Activated CD4-positive, alpha-beta T cell treated with anti-CD3 and anti-CD28 coated beads, Interleukin-2, amount 10 ng/mL, durations not matched to agents 7 days and 5 days (primary cell): ENCODE measurements at places on chromosomes 4 and X. TPM values are rescaled to one million over a fixed set of nuclear protein-coding genes. Genes with fewer than 3 reads are reported as not detected.

The GNRHR gene
- total RNA-seq: not detected

The ADGRL3 gene
- total RNA-seq: not detected

The XG gene
- not detected for total RNA-seq

The SSX2 gene
- total RNA-seq: not detected

DNA sequence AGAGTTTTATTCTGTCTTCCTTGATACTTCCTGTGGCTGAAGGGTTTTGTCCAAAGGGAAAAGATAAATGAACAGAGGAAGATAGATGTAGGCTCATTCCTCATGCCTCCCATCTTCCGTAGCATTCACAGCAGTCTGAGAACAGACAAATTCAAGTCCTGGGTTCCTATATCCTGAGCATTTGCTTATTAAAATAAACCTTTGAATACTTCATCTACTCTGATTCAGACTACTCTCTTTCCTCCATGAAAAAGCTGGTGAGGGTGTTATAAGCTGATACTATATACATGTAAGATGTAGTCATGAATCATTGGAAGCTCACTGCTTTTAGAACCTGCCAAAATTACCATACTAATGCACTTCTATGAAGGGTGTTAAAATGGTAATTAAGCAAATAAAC, 61.2 kb downstream of the GAB1 start:
- peaks cover 27% of the 10 kb centered on the region for H3K27me3 ChIP-seq
- no peak for DNase-seq
- H3K4me3 ChIP-seq: no peak overlapping the region

- H3K36me3 ChIP-seq: no peaks in the 10 kb centered on the region
Observed at GRCh38 chr4:94537921-94538628, 86.3 kb downstream of the PDLIM5 start.

DNA sequence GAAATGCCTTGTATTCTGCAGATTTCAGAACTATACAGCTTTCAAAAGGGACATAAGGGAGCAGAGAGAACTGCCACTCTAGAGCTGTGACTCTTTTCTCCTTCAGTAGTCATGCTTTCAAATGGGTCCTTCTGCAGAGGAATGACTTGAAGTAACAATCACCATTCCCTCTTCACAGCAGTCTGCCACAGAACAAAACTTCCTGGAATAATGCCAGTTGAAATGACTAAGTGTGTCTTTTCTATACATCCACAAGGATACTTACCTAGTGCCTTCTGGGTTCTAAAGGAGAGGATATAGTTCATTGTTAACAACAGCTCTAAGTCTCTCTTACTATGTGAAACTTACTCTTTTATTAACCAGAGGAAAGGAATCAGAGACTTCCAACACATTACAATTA, 515.4 kb upstream of the ATOH1 start:
- H3K4me3 ChIP-seq: no peak overlapping the region
- no peaks in the 10 kb centered on the region for H3K4me1 ChIP-seq
- H3K36me3 ChIP-seq: no peaks in the 10 kb centered on the region

DNA sequence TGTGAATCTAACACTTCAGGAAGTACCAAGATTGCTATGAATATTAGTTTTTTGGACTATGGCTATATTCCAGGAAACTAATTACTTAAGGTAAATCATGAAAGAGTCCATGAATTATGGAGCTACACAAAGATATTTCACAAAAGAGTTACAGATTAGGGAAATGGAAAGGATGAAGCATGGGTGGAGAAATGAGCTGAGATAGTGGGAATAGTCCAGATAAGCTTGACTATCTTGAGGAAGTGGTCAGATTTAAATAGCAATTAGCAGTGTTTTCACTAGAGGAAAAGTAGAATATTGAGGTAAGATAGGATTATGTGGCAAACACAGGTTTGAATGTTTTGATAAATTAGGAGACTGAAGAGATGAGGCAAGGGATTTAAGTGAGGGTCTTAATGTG, 42.1 kb upstream of the C1GALT1C1 start:
- no peak for DNase-seq
- peaks cover 3% of the 10 kb centered on the region for H3K36me3 ChIP-seq
- H3K27me3 ChIP-seq: no peaks in the 10 kb centered on the region
- H3K4me1 ChIP-seq: peaks cover 3% of the 10 kb centered on the region

DNA sequence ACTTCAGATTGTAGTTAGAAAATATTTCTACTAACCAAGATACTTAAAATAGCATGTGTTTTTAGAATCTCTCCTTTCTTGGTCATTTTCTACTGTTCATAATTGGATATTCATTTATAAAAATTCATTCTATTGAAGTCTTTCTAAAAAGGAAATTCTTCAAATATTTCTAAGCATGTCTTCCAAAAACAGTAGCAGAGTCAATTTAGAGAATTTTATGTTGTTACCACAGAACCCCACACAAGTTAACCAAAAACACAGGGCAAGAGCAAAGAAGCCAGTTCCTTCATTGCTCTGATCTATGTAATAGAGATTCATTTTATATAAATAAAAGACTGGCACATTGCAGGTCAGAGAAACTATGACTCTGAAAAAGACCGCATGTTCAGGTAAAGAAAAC, 345.1 kb upstream of the PITX2 start:
- H3K4me3 ChIP-seq: no peak overlapping the region
- H3K27ac ChIP-seq: no peak overlapping the region
- H3K36me3 ChIP-seq: no peaks in the 10 kb centered on the region
- no peak for DNase-seq
- H3K4me1 ChIP-seq: no peaks in the 10 kb centered on the region
- H3K27me3 ChIP-seq: no peaks in the 10 kb centered on the region

DNA sequence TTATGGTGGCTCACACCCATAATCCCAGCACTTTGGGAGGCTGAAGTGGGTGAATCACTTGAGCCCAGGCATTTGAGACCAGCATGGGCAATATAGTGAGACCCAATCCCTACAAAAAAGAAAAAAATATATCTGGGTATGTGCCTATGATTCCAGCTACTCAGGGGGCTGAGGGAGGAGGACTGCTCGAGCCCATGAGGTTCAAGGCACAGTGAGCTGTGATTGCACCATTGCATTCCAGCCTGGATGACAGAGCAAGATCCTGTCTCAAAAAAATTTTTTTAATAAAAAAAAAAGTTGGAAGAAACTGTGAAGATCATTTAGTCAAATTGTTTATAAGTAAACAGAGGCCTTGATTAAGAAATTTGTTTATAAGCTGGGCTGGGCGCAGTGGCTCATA, 39.7 kb downstream of the KLHL8 start:
- no peak overlapping the region for H3K4me3 ChIP-seq
- peaks cover 2% of the 10 kb centered on the region for H3K36me3 ChIP-seq
- no peak overlapping the region for H3K27ac ChIP-seq
- H3K27me3 ChIP-seq: no peaks in the 10 kb centered on the region
- no peak for DNase-seq
- H3K4me1 ChIP-seq: no peaks in the 10 kb centered on the region

GRCh38 chrX:155767051-155767875, 113.9 kb upstream of the VAMP7 start:
- peaks cover 9% of the 10 kb centered on the region for H3K4me1 ChIP-seq
- DNase-seq: peak; percentile 55
- H3K27me3 ChIP-seq: peaks cover 2% of the 10 kb centered on the region
- H3K36me3 ChIP-seq: no peaks in the 10 kb centered on the region
- peak overlapping the region; percentile 71 for H3K4me3 ChIP-seq
- peak overlapping the region; percentile 42 for H3K27ac ChIP-seq

DNA sequence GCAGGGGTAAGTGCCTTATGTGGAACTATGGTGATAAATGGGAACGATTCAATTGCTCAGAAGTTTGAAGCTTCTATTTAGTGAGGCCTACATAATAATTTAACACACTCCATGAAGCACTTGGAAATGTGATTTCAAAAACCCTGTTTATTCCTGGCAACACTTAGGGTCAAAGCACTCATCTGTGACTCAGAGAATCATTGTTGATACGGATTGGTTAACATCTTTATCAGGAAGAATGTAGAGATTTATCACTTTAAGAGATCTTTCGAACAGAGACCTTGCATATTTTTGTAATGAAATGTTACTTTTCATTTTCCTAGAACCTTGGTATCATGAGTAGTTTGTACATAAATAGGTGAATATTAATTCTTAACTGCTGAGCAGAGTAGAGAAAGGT, 269.1 kb upstream of the SLIT2 start:
- no peak for DNase-seq
- H3K27me3 ChIP-seq: no peaks in the 10 kb centered on the region
- no peak overlapping the region for H3K4me3 ChIP-seq
- H3K4me1 ChIP-seq: no peaks in the 10 kb centered on the region

DNA sequence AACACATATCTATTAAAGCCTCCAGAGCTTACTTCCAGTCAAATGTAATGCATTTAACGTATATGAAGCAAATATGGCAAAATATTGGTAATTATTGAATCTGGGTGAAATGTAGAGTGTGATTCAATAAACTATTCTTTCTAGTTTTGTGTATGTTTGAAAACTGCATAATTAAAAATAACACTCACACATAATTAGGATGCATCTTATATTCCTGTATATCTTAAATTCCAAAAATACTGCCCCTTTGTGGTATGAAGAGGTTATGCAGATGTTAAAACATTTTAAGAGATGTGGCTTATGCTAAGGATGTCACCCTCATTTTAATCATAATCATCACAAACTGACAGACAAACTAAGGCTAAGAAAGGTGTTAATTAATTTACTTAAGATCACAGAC, 182.9 kb downstream of the COX18 start:
- H3K36me3 ChIP-seq: no peaks in the 10 kb centered on the region
- no peaks in the 10 kb centered on the region for H3K27me3 ChIP-seq
- H3K27ac ChIP-seq: no peak overlapping the region
- H3K4me1 ChIP-seq: no peaks in the 10 kb centered on the region
- no peak overlapping the region for H3K4me3 ChIP-seq
- no peak for DNase-seq

GRCh38 chr4:57090079-57090478, 20.1 kb downstream of the IGFBP7 start:
- no peaks in the 10 kb centered on the region for H3K4me1 ChIP-seq
- DNase-seq: no peak
- no peak overlapping the region for H3K4me3 ChIP-seq
- H3K36me3 ChIP-seq: no peaks in the 10 kb centered on the region

GRCh38 chr4:52095374-52095773, 44.3 kb downstream of the SPATA18 start:
- H3K4me3 ChIP-seq: no peak overlapping the region
- no peak for DNase-seq
- H3K4me1 ChIP-seq: no peaks in the 10 kb centered on the region
- H3K27me3 ChIP-seq: no peaks in the 10 kb centered on the region

GRCh38 chr4:110371016-110371770, 104.8 kb upstream of the ENPEP start:
- no peaks in the 10 kb centered on the region for H3K27me3 ChIP-seq
- H3K4me1 ChIP-seq: no peaks in the 10 kb centered on the region
- no peak overlapping the region for H3K27ac ChIP-seq
- H3K4me3 ChIP-seq: no peak overlapping the region
- H3K36me3 ChIP-seq: no peaks in the 10 kb centered on the region

- no peaks in the 10 kb centered on the region for H3K4me1 ChIP-seq
- H3K27me3 ChIP-seq: no peaks in the 10 kb centered on the region
- no peaks in the 10 kb centered on the region for H3K36me3 ChIP-seq
- H3K27ac ChIP-seq: no peak overlapping the region
Observed at GRCh38 chr4:42235304-42236021, 83.0 kb upstream of the BEND4 start.

- DNase-seq: no peak
- H3K27ac ChIP-seq: no peak overlapping the region
- no peaks in the 10 kb centered on the region for H3K27me3 ChIP-seq
Observed at GRCh38 chrX:130100180-130100579, 10.1 kb downstream of the ELF4 start.

DNA sequence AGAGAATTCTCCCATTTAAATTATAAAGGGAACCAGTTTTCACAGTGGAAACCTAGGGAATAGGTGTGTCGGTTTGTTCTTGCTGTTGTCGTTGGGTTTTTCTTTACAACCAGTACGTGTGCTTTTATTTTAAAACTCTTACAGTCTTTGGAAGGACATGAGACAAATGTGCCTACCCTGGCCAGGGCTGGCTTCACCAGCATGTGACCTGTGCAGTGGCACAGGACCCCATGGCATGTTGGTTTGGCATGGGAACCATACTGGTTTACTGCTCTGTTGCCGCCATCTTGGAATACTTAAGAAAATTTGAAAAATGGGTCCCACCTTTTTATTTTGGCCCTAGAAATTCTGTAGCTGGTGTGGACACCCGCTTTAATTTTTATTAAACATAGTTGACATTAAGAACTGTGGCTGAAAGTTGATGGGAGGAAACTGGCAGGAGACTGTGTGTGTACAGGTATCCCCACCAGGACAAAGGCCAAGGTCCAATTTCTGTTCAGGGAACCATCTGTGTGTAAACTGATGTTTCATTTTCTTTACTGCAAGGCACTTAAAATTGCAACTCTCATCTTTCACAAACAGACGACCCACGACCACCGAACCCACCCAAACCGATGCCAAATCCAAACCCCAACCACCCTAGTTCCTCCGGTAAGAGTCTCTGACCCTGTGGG, 28.8 kb downstream of the CD99 start:
- H3K27me3 ChIP-seq: no peaks in the 10 kb centered on the region
- H3K4me3 ChIP-seq: no peak overlapping the region
- H3K4me1 ChIP-seq: peaks cover 32% of the 10 kb centered on the region

GRCh38 chr4:117692538-117692937, 341.7 kb upstream of the NDST3 start:
- no peaks in the 10 kb centered on the region for H3K36me3 ChIP-seq
- no peaks in the 10 kb centered on the region for H3K27me3 ChIP-seq
- no peaks in the 10 kb centered on the region for H3K4me1 ChIP-seq
- no peak overlapping the region for H3K4me3 ChIP-seq
- DNase-seq: no peak
